ENCODE measurements at places on chromosomes 11 and 22.

- DNase-seq: no peak
- no peaks in the 10 kb centered on the region for H3K36me3 ChIP-seq
- H3K4me1 ChIP-seq: no peaks in the 10 kb centered on the region
- H3K4me3 ChIP-seq: no peak overlapping the region
- no peaks in the 10 kb centered on the region for H3K27me3 ChIP-seq
- H3K27ac ChIP-seq: no peak overlapping the region
Observed at GRCh38 chr11:133064961-133065360, 467.3 kb downstream of the OPCML start.

DNA sequence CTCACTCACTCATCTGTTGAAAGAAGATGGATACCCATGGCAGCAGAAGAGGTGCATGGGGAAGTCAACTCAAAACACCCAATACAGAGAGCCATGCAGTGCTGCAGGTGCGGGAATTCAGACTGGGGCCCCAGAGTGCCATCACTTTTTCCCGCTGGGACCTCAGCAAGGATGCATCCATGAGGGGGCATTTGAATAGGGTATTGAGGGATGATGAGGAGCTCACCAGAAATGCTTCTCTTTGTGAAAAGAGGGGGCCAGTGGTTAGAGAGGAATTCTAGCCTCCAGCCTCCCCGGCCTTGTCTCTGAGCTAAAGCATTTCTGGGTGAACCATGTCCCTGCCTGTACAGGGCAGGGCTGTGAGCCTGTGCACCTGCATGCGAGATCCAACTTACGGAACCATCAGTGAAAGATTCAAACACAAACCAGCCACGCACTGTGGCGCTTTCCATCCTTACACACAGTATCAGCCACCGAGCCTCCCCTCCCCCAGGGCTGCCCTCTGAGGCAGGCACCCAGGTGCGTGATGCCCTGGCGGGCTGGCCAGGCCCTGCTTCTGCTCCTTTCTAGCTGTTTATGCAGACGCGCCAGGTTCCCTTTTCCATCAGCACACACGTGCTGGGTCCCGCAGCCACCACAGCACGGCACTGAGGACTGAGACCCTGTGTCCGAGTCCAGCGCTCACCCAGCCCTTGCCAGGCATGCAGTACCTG, 1177.2 kb downstream of the BRD1 start:
- H3K36me3 ChIP-seq: peaks cover 8% of the 10 kb centered on the region
- no peaks in the 10 kb centered on the region for H3K27me3 ChIP-seq
- H3K4me1 ChIP-seq: no peaks in the 10 kb centered on the region
- no peak for DNase-seq

DNA sequence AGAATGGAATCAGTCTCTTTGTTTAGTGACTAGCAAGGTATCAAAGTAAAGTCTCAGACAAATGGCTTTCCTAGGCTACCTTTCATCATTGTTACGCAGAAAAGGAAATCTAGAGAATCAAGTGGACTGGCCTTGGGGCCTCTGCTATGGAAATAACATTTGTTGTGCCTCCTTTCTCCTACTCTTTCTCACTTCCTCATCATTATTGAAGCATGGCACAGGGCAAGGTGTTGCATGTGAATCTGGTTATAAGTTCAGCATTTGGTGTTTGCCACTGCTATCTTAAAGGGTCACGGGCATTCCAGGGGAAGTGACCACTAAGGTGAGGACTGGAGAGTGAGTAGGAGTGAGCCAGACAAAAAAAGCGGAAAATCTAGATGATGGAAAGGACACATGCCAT, 54.9 kb downstream of the GLYATL1 start:
- no peak overlapping the region for H3K4me3 ChIP-seq
- no peaks in the 10 kb centered on the region for H3K4me1 ChIP-seq
- H3K27ac ChIP-seq: no peak overlapping the region
- H3K36me3 ChIP-seq: no peaks in the 10 kb centered on the region
- no peaks in the 10 kb centered on the region for H3K27me3 ChIP-seq
- no peak for DNase-seq

DNA sequence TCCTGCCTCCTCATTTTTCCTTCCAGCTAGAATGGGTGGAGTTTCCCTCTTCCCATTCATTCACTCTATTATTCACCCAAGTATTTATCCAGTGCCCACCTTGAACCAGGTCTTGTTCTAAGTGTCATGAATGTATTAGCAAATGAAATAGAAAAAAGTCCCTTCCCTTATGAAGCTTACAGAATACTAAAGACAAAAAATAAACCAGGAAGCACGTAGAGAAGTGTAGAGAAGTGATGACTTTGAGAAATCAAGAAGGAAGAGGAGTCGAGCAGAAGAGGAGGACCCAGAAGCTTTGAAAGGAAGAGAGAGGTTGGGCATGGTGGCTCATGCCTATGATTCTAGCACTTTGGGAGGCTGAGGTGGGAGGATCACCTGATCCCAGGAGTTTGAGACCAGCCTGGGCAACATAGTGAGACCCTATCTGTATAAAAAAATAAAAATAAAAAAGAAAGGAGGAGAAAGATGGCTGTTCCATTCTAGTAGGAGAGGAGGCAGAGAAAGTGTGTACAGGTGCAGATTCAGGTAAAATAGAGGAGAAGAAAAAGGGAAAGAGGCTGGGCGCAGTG, 17.1 kb upstream of the SYVN1 start:
- peaks cover 9% of the 10 kb centered on the region for H3K4me1 ChIP-seq
- H3K27ac ChIP-seq: no peak overlapping the region
- DNase-seq: no peak
- no peaks in the 10 kb centered on the region for H3K36me3 ChIP-seq

DNA sequence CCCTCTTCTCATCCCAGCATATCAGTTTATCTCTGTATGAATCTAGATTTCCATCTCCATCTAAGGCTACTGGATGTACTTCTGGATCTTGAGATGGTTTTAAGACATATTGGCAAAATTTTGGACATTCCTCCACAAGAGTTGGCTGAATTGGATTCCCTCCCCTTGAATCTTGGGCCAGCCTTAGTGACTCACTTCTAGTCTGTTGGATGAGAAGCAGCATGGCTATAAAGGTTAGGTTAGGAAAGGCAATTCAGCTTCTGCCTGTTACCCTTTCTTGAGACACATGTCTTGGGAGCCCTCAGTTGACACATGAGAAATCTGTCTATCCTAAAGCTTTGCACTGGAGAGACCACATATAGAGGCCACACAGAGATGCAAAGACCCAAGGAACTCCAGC, 73.0 kb upstream of the PGR start:
- H3K27me3 ChIP-seq: no peaks in the 10 kb centered on the region
- H3K27ac ChIP-seq: no peak overlapping the region
- H3K4me1 ChIP-seq: no peaks in the 10 kb centered on the region
- no peak overlapping the region for H3K4me3 ChIP-seq
- no peak for DNase-seq

DNA sequence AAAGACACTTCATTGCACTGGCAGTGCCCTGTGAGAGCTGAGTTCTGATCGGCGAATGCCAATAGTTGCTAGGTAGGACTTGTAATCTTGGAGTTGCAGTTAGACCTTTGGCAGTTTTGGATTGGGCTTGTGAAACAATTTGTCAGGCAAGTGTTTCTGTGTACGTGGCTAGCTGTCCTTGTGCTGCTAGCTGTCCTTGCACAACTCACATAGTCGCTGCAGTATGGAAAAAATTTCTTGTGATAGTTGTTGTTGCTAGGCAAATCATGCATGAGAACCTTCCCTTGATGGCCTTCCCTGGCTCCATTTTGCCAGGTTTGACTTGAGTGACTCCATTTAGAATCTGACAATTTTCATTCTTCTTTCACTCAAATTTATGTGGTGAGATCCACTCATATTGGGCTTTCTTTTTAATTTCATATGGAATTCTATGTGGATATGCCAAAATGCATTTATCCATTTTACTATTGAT, 140.7 kb downstream of the APIP start:
- H3K4me1 ChIP-seq: no peaks in the 10 kb centered on the region
- no peaks in the 10 kb centered on the region for H3K27me3 ChIP-seq
- H3K36me3 ChIP-seq: no peaks in the 10 kb centered on the region
- H3K27ac ChIP-seq: no peak overlapping the region
- no peak overlapping the region for H3K4me3 ChIP-seq

DNA sequence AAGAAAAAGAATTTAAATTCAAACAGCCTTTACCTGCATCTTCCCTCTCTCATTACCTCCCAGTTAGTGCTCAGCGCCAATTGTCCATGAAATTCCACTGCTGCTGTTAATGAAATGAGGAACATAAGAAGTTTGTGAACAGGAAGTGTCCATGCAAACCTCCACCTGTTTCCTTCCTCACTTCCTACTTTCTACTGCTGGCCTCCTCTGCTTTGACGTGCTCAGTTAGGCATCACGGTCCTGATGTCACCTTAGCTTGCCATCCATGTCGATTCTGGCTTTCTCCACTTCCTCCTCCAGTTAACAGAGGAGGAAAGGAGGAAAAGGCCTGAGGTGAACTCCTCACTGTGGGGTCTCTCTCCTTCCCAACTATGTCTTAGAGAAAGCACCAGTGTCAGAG, 26.9 kb upstream of the HTR3A start:
- no peaks in the 10 kb centered on the region for H3K27me3 ChIP-seq
- H3K4me3 ChIP-seq: no peak overlapping the region
- H3K36me3 ChIP-seq: no peaks in the 10 kb centered on the region
- peaks cover 2% of the 10 kb centered on the region for H3K4me1 ChIP-seq
- DNase-seq: no peak
- H3K27ac ChIP-seq: no peak overlapping the region

DNA sequence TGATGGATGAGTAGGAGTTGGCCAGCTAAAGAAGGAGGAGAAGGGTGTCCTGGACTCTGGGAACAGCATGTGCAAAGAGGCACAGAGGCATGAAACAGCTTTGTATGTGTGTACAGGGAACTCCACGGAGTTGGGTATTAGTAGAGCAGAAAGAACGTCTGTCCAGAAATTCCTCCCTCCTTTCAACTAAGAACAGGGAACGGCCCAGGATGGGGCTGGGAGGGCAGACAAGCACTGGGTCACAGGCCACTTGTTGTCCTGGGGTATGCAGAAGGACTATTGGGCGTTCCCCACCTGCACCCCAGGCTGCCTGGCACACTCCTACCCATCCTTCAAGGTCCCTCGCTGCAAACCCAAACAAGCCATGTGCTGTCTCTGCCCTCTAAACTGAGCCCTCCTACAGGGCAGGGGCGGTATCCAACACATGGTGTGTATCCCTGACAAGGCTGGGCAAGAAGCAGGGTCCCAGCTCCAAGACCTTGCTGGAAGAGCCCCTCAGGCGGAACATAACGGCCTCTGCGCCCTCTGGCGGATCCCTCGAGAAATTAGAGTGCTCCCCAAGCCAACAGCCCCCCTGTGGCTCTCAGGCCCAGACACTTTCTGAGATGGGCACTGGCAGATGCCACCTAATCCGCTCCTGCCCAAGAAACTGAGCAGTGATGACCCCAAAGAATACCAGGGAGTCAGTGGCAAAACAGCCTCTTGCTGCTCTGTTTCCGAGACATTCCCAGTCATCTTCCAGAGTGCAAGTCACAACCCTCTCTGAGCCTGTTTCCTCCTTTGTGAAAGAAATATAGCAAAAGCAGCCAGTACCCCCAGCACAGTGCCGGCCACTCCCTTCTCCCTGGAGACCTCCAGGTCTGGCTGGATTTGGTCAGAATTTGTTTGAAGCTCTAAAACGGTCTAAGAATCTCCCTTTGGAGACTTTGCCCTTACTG, 1.6 kb upstream of the ELFN2 start:
- H3K36me3 ChIP-seq: no peaks in the 10 kb centered on the region
- no peak overlapping the region for H3K4me3 ChIP-seq
- peaks cover 94% of the 10 kb centered on the region for H3K27me3 ChIP-seq
- H3K27ac ChIP-seq: no peak overlapping the region
- DNase-seq: peak; percentile 83

- no peaks in the 10 kb centered on the region for H3K4me1 ChIP-seq
- no peaks in the 10 kb centered on the region for H3K36me3 ChIP-seq
- no peak for DNase-seq
Observed at GRCh38 chr11:79189601-79190000, 251.2 kb downstream of the TENM4 start.

- no peak overlapping the region for H3K4me3 ChIP-seq
- no peaks in the 10 kb centered on the region for H3K4me1 ChIP-seq
- no peak for DNase-seq
- H3K27me3 ChIP-seq: no peaks in the 10 kb centered on the region
Observed at GRCh38 chr22:49642331-49642730, 185.3 kb downstream of the BRD1 start.

DNA sequence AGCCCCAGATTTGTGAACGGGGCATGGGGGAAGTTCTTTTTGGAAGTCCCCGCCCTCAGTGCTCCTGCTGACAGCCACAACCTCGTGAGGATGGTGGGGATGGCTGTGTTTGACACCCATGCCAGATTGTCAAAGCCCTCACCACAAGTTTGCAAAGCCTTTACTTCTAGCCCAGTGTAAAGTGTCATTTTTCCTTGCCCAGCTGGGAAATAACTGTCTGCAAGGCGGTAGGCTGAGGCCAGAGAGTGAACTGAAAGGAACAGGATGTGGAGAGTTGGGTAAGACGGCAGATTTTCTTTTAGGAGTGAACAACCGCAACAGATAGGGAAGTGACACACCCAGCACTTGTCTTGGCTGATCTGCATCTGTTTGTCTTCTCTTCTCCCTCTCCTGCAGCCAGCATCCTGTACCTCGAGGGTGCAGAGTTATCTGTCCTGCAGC, 13.6 kb downstream of the IL17RA start:
- no peaks in the 10 kb centered on the region for H3K27me3 ChIP-seq
- H3K4me1 ChIP-seq: no peaks in the 10 kb centered on the region
- no peak overlapping the region for H3K27ac ChIP-seq
- H3K36me3 ChIP-seq: peaks cover 61% of the 10 kb centered on the region
- H3K4me3 ChIP-seq: no peak overlapping the region
- no peak for DNase-seq

DNA sequence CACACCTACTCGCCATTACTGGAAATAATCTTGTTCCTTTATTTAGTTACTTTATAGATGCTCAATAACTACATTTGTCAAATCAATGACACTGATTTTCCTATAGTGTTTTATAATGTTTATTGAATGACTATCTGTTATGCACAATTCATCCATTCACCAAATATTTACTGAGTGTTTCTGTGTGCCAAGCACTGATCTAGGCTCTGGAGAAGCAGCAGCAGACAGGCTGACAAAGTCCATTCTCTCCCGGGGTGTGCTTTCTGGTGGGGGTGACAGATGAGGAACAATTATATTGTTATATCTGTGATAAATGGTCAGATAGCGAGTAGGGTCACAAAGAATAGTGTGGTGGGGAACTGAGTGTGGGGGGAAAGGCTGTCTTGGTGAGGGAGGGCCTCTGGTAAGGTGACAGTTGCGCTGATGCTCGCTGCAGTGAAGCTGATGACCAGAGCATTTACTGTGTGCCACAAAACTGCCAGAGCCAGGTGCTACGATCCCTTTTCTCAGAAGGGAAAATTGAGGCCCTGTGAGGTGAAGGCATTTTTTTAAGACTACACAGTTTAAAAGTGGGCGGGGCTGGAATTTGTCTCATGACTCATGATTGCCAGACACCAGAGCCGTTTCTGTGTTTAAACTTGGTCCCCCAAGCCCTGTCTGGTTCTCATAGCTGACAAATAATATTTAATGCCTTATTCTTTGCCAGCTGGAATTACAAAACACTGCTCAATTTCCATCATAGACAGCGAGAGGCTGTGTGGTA, 10.2 kb downstream of the PACS1 start:
- H3K27ac ChIP-seq: no peak overlapping the region
- no peaks in the 10 kb centered on the region for H3K4me1 ChIP-seq
- H3K27me3 ChIP-seq: no peaks in the 10 kb centered on the region
- H3K4me3 ChIP-seq: no peak overlapping the region

All from neuronal stem cell (in vitro differentiated cells).